Natural killer cell treated with Interleukin-12 subunit alpha and Interleukin-12 subunit beta and Interleukin-15 and Interleukin-18, amount 100 ng/mL, for 72 hours (primary cell): ENCODE measurements at places on chromosomes 11 and 22. TPM values are rescaled to one million over a fixed set of nuclear protein-coding genes. Genes with fewer than 3 reads are reported as not detected.

DNA sequence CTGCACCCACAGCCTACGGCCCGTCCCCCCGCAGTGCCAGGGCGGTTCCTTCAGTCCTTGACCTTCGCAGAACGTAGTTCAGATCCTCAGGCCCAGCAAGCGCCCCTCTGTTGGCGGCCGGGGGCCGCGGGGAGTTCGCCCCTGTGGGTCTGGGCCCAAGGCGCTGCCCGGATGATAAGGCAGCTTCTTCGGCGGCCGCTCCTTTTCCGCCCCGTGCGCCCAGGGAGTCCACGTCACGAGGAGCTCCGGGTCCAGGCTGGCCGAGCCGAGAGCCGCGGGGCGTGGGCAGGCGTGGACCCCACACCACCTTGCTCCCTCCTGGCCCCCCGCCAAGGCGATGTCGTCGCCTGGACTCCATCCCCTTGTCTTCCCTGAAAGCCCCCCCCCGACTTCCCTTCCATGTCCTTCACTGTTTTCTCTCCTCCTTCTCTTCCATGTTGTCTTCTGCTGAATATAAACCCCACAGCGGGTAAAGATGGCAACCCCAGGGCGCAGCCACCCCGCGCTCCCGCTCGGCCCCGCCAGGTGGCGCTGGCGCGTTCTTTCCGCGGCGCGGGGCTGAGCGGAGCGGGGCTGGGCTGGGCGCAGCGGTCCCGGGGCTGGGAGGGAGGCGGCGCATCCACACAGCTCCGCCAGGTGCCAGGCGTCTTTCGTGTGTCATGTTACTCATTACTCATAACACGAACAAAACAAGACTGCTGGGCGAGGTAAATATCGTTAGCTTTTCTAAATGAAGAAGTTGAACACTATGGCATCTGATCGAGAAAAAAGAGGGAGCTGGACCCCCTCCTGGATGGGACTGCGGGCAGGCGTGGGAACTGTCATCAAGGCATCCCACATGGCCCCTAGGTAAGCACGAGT is 321.0 kb downstream of the NTM start:
- DNase-seq = no peak

DNA sequence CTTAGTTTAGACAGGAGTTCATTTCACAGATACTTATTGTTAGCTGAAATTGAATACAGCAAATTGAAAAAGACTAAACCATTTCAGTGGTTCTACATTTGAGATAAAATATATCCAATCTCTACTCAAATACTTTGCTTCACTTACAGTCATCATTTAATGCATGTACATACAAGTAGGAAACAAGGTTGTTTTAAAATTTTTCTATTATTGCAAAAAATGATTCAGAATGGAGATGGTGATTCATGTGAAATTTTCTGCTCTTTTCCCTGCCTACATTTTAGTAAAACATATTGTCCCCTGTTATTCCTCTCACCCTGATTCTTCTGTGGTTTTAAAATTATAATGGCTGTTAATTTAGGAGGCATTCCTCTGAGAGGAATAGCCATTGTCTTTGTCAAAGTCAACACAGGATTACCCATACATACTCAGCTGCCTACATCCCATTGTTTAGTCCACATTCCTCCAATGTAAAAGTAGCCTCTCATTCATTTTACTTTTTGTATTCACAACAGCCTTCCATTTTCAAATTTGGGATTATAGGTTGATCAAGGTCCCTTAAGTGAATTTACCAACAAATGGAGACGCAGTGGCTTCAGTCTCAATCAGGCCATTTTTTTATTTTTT is 60.1 kb downstream of the TRPC6 start:
- no peak for DNase-seq

- no peak for DNase-seq
These were observed 39.9 kb upstream of the GGTLC2 start for GRCh38 chr22:22604326-22605073.

- no peak for DNase-seq
These were observed 105.9 kb upstream of the C11orf58 start for GRCh38 chr11:16632295-16633200.

- no peak for DNase-seq
These were observed 10.2 kb upstream of the LRRC32 start for GRCh38 chr11:76680518-76681425.

DNA sequence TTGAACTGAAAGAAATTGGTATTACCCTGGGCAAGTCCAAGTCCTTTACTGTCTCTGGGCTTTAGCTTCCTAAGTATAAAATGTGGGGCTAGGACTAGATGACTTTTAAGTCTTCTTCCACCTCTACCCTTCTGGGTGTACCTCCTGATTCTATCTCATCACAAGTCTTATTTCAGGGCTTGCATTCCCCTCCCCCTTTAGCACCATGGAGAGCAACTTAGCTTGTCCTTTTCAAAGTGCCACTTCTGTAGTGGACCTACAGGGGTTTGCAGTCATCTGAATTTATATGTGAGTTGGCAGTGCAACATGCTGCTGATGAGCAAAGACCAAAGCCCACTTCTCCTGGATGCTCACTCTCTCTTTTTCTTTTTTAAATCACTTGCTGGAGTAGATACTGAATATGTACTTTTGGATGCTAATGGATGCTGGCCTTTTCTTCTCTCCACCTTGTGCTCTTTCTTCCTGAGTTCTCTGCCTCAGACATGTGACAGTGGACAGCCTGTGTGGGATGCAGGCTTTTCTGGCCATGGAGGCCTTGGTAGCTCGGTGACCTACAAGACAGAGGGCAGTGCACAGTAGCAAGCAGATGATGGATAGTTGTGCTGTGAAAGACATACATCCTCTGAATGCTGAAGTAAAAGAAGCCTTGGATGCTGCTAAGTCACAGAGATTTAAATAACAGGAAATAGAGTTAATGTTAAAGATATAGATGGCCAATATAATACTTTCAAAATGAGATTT is 185.0 kb downstream of the NELL1 start:
- no peak for DNase-seq

DCHS1 gene
- total RNA-seq = 0.73 TPM

DNA sequence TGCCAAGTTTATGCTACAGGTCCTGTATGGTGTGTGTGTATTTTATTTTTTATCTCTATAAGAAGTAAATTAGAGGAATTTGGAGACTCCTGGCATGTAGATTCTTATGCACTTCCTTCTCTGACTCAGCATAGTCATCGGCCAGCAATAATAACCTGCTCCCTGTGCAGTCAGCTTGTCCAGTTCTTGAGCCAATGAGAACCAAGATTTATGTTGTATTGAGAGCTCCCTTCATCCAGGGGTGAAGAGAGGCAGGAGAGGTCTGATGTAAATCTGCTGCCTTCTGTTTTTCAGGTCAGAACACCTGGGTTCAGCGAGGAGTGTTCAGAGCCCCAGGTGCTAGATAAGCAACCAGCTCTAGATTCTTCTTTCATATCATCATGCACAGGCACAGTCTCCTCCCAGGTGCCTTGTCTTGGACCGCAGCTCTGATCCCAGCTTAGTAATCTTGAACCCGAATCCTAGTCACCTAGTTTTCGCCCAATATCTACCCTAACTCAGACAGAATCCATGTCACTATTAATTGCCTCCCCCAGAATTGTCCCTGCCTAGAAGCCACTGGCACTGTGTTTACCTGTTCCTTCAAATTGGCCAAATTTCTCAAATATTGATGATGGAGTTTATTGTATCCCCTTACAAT is 328.2 kb upstream of the NCAM1 start:
- DNase-seq = no peak

- no peak for DNase-seq
These were observed 135.4 kb upstream of the PLET1 start for GRCh38 chr11:112396076-112396475.

- no peak for DNase-seq
These were observed 157.4 kb downstream of the COMMD9 start for GRCh38 chr11:36131721-36132397.

NLRP10 gene
- total RNA-seq = not detected

DNA sequence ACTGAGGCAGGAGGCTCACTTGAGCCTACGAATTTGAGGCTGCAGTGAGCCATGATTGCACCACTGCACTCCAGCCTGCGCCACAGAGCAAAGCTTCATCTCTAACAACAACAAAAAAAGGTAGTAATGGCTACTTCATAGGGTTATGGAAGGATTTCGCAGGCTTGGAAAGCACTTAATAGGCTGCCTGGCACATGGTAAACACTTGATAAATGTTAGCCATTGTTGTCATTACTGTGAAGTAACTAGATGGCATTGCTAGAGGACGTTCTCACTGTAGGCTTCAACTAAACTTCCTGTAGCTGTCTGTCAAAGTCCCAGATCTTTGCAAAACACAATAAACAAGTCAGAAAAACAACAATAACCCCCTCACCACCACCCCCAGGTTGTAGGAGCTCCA is 357.2 kb upstream of the NARS2 start:
- no peak for DNase-seq

GRCh38 chr22:45444168-45444567 is 30.7 kb downstream of the RIBC2 start:
- no peak for DNase-seq

LYVE1 gene
- total RNA-seq = not detected

- no peak for DNase-seq
These were observed 10.8 kb upstream of the TPP1 start for GRCh38 chr11:6629892-6630631.

DNA sequence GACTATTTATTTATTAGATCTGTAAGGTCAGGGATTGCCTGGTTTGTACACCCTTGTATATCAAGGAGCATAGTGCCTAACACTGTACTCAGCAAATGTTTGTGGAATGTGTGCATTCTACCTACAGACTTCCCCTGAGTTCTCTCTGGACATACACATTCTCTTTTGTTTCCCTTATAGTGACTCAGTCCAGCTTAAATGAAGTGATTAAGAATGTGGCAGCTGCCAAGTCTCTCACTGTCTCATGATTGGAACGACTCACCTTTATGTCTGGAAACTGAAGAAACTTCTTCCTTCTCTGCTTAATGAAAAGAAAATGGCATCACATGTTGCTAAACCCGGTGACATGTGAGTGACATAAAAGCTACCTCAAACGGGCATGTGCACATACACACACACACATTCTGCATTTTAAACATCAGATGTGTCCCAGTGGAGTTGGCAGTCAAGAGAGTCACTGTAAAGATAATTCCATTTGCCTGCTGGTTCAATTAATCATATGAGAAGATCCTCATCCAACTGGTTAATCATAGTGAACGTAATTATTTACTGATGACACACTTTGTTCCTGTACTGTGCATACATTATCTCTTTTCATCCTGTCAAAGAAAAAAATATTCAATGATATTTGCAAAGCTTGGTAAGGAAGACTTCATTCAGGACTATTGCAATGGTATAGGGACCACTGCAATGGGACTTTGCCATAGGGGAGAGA is 42.8 kb downstream of the GLYAT start:
- no peak for DNase-seq

HTR3B gene
- not detected for total RNA-seq

DNA sequence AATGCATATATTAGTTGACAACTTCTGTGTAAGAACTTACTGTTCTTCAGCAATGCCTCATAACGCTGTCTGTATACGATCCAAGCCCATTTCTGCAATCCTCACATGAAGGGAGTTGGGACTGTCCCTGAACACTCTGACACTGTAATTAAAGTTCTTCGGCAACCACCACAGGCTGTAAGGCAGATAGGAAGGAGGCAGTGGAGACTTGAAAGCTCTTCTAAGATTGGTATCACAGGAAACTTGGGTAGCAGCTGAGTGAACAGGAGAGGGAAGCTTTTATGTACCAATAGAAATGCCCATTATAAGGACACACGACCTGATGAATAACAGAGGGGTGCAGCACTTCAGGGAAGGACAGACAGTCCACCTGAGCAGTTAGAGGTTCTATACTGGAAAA is 12.0 kb upstream of the GAB2 start:
- DNase-seq = no peak

DNA sequence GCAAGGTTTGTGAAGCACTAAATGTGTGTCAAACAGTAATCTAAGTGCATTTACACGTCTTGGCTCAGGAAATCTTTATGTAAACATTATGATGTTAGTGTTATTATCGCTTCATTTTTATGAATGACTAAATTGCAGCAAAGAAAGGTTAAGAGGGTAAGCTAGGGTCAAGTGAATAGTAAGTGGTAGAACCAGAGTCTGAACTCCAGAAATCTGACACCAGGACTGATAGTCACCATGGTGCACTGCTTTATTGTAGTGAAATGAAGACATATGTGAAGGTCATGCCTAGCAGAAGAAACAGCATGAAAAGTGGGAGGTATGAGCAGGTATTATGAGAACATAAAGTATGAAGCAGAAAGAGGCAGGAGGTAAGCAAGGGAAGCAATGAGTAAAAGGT is 368.7 kb upstream of the TENM4 start:
- no peak for DNase-seq

DNA sequence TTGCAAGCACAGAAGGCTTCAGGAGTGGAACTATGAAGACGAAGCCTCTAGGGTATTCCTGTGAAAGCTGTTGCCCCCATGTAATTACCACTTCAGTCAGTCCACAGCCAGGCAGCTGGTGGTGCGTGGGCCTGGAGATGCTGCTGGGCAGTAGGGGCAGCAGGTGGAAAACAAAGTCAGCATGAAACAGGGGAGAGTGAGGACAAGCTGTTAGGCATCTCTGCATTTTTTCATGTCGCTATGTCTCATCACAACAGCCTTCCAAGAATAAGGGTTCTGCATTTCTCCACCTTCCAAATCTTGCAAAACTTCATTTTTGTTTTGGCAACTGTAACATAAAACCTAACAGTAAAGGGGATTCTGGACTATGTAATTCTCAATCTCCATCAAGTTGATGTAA is 757.5 kb downstream of the NELL1 start:
- no peak for DNase-seq

DNA sequence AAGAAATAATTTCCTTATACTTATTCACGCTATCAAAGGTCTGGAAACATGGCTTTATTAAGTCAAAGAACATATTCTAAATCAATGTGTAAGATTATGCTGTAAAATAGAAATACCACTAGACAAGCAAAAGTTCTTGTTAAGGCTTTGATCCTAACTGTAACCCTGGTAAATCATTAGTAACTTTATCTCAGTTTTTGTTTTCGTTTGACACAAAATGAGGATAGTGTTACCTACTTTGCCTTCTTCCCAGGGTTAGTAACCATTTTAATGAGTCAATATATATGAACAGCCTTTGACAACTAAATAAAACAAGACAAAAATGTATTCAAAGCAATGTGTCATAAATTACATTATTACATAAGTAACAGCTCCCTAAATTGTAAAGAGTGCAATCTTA is 1336.3 kb downstream of the FAM181B start:
- DNase-seq = no peak

GRCh38 chr11:414318-414857 is 411 bp downstream of the SIGIRR start:
- peak; percentile 56 for DNase-seq

ANO9 gene
- 2.4 TPM for total RNA-seq

GRCh38 chr11:64695548-64695947 is 27.4 kb downstream of the NRXN2 start:
- no peak for DNase-seq

PKDREJ gene
- not detected for total RNA-seq
